ENCODE measurements at places on chromosomes 2 and 18. TPM values are rescaled to one million over a fixed set of nuclear protein-coding genes. Genes with fewer than 3 reads are reported as not detected.

DNA sequence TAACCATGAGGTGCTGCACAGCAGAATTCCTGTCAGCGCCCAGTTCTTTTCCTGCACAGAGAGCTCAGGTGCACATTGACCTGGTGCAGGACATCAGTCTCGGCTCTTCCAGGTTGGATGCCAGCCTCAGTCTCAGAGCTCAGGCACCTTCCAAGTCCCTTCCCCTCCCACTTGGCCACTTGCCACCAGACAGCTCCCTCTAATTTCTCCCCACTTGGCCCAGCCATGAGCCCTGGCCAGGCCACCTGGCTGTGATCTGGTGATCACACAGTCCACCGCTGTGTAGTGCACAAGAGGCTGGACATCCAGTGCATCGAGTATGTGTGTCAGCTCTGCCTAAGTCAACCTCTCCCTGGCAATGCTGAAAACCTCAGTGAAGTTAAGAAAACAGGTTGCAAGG lies 336.6 kb upstream of the MYT1L start:
- no peak overlapping the region for H3K4me3 ChIP-seq
- H3K27me3 ChIP-seq = no peaks in the 10 kb centered on the region
- H3K27ac ChIP-seq = no peak overlapping the region
- H3K36me3 ChIP-seq = no peaks in the 10 kb centered on the region
- no peaks in the 10 kb centered on the region for H3K4me1 ChIP-seq
- DNase-seq = no peak

IL36B gene
- not detected for total RNA-seq

DNA sequence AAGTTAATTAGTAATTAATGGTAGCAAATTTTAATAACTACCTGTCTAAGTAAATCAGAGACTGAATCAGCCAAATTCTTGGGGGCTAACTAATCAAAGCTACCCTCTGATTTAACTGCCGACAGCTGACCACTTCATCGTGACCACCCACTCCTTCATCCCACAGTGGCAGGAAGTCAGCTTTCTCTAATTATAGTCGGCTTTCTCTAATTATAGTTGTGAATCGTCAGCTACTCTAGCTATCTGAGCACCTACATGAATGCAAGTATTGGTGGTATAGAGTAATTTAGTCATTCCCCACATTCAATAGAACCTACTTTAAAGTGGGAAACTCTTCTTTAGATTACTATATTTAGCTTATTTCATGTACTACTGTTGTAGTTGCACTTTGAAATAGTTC lies 185.5 kb downstream of the PTGR3 start:
- H3K36me3 ChIP-seq = peaks cover 6% of the 10 kb centered on the region
- H3K4me1 ChIP-seq = peaks cover 20% of the 10 kb centered on the region
- no peak overlapping the region for H3K4me3 ChIP-seq
- no peaks in the 10 kb centered on the region for H3K27me3 ChIP-seq
- H3K27ac ChIP-seq = no peak overlapping the region

DNA sequence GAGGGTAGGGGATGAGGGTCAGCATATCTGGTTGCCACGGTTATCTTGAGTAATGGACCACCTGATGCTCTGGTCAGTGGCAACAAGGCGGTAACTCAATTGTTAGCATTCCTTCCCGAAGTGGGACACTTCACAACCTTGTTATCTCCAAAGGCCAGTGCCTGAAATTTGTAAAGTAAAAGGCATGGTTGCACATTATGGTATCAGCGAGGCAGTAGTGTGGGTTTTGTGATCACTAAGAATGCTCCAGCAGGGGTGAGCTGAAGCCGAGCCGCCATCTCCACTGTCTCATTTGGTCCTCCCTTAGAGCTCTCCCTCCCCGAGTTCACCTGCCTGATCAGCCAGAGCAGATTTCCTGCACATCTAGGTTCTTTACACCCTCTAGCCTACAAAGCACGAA lies 50.5 kb upstream of the LGALSL start:
- H3K27me3 ChIP-seq = no peaks in the 10 kb centered on the region
- no peaks in the 10 kb centered on the region for H3K36me3 ChIP-seq
- no peak overlapping the region for H3K4me3 ChIP-seq
- no peak for DNase-seq

DNA sequence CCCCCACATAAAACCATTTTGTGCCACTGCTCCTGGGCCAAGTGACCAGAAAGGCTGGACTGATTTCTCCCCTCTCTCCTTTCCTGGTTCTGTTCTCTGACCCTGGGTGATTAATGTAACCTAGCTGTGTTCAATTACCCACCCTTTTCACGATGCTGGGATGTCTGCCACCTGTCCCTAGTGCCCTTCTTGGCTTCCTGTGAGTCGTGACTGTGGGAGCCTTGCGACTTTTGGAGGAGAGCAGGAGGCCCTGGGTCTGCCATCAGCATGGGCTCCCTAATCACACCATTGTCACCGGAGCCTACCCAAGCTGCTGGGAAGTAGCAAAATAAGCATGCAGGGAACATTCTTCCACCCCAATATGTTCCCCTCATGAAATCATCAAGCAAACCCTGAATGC lies 38.3 kb downstream of the SRSF7 start:
- no peak for DNase-seq
- no peak overlapping the region for H3K4me3 ChIP-seq
- H3K4me1 ChIP-seq = peaks cover 68% of the 10 kb centered on the region
- H3K27me3 ChIP-seq = no peaks in the 10 kb centered on the region
- H3K36me3 ChIP-seq = peaks cover 14% of the 10 kb centered on the region

GNLY gene
- total RNA-seq = 2.6 TPM

MC2R gene
- total RNA-seq = not detected

DNA sequence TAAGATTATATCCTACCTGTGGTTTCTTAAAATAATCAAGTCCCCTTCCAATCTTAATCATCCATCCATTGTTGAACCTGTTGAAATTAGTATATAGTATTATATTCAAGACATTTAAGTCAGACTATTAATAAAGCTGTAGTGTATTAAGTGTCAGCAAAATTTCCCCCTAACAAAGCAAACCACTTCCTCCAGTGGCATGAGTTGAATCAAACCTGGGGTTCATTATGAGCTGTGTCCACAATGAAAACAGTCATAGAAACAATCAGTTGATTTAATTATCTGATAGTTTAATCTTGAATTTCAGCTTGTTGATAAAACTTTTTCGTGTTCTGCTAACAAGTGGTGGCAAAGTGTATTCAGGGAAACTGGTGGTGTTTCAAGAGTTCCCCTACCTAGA lies 11.3 kb downstream of the MITD1 start:
- H3K27me3 ChIP-seq = no peaks in the 10 kb centered on the region
- H3K36me3 ChIP-seq = peaks cover 25% of the 10 kb centered on the region
- H3K27ac ChIP-seq = peak overlapping the region; percentile 16
- H3K4me1 ChIP-seq = peaks cover 28% of the 10 kb centered on the region
- DNase-seq = no peak

FSHR gene
- total RNA-seq = not detected

- H3K36me3 ChIP-seq = no peaks in the 10 kb centered on the region
- no peak overlapping the region for H3K4me3 ChIP-seq
- DNase-seq = no peak
These were observed 269.4 kb downstream of the MYCN start for GRCh38 chr2:16209799-16210198.

DNER gene
- not detected for total RNA-seq

- no peaks in the 10 kb centered on the region for H3K36me3 ChIP-seq
- no peak overlapping the region for H3K4me3 ChIP-seq
- H3K27me3 ChIP-seq = no peaks in the 10 kb centered on the region
- peaks cover 3% of the 10 kb centered on the region for H3K4me1 ChIP-seq
- no peak overlapping the region for H3K27ac ChIP-seq
These were observed 36.4 kb downstream of the COL5A2 start for GRCh38 chr2:189142893-189143759.

DNA sequence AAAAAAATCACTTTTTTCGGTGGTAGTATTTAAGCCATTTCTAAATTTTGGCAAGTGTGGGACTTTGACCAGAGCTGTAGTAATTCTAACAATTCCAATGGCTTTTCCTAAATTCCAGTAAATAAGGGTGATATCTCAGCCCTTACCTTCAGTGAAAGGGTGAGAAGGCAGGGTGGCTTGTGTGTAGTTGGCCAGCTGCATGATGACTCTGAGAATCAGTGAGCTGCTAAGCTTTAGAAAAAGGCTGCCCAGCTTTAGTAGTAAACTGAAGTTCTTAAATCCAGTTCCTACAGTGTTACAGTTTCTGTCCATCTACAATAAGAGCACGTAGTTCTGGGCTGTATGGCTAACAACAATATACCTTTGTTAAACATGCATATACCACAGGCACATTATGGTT lies 42.0 kb downstream of the OXER1 start:
- no peak for DNase-seq
- H3K27me3 ChIP-seq = no peaks in the 10 kb centered on the region
- H3K27ac ChIP-seq = no peak overlapping the region
- H3K36me3 ChIP-seq = peaks cover 3% of the 10 kb centered on the region
- no peak overlapping the region for H3K4me3 ChIP-seq
- peaks cover 10% of the 10 kb centered on the region for H3K4me1 ChIP-seq

- H3K36me3 ChIP-seq = no peaks in the 10 kb centered on the region
- H3K4me1 ChIP-seq = no peaks in the 10 kb centered on the region
These were observed 894.0 kb downstream of the DCDC2C start for GRCh38 chr2:4597400-4597799.

DNA sequence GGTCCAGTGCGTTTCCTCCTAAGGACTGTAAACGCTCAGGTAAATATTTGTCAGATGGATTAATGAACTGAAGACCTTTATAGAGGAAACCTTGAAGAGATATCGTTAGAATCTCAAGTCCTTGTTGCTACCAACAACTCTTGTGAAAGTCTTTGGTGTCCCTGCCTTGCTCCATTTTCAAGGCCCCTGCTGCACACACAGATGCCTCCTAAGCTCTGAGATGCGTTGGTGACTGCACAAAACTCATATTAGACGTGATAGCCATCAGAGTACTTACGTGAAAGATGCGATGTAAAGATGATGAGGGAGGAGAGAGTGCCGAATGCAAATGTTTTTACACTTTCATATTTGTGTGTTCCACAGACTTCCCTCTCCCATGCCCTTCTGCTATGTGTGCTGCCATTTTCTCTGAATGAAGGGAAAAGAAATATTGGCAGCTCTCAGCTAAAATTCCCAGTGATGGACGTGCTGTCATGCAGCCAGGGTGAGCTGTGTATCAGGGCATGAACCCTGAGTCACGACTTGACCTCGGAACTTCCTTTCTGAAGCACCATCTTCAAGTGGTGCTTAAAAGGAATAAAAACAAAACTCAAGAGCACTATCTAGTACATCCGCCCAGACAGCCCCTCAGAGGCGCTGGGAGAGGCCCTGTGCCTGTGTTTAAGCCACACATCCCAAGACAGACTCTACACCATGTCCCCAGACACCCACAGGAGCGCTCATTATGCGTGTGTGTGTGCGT lies 117.4 kb downstream of the FAM210A start:
- peaks cover 48% of the 10 kb centered on the region for H3K4me1 ChIP-seq
